Neural progenitor cell (in vitro differentiated cells): ENCODE measurements at places on chromosomes 12 and 14.

DNA sequence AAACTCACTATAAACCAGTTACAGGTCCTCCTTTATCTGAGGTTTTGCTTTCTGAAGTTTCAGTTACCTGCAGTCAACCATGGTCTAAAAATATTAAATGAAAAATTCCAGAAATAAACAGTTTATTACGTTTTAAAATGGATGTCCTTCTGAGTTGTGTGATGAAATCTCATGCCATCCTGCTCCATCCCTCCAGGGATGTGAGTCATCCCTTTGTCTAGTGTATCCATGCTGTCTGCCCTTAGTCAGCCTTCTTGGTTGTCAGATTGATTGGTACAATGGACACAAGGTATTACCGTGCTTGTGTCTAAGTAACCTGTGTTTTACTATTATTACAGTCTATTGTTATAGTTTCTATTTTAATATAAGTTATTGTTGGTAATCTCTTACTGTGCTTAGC lies 328.3 kb downstream of the APAF1 start:
- DNase-seq, result no peak

DNA sequence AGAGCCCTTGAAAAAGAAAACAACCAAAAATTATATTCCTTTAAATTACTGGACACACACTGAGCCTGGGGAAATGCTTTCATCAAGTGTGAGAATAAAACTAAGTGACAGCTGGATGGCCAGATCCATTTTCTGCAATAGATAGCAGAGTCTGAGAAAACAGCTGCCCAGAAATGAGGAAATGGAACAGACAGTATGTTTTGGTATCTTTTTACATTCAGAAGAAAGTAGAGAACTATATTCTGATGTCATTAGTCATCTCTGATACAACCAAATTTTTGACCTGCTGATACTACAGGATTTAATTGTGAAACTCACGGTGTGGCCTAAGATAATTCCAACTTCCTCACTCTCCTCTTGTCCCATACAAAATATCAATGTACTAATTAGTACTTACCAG lies 78.2 kb downstream of the HMGA2 start:
- DNase-seq, result no peak

GRCh38 chr12:116924558-116925453 lies 14.1 kb downstream of the FBXW8 start:
- no peak for DNase-seq

DNA sequence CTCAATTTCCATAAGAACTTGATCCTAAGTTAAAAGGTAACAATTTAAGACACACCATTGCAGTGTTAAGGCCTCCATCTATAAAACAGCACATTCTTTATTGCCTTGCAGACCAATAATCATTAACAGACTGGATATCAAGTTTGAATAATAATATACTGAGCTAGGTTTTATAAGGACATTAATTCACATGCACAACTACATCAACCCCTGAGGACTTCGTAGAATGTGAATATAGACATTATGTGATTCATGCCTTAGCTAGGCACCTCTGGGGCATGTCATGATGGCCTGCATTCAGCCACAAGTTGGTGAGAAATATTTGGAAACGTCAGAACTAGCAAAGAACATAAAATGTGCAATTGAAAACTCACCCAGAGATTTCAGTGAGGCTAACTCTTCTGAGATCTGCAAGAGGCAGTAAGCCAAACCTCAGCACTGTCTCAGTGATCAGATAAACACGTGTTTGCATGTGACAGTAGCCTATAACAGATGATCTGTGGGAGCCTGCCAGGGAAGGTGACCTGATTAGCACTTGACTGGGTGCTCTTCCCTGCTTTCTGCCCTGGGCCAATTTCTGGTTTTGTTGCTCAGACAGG lies 492.2 kb downstream of the FLRT2 start:
- DNase-seq, result no peak
